Stimulated activated CD4-positive, alpha-beta T cell treated with anti-CD3 and anti-CD28 coated beads, TNF-alpha, amount 100 ng/mL, for 24 hours (primary cell): ENCODE measurements at places on chromosomes 7 and 10.

DNA sequence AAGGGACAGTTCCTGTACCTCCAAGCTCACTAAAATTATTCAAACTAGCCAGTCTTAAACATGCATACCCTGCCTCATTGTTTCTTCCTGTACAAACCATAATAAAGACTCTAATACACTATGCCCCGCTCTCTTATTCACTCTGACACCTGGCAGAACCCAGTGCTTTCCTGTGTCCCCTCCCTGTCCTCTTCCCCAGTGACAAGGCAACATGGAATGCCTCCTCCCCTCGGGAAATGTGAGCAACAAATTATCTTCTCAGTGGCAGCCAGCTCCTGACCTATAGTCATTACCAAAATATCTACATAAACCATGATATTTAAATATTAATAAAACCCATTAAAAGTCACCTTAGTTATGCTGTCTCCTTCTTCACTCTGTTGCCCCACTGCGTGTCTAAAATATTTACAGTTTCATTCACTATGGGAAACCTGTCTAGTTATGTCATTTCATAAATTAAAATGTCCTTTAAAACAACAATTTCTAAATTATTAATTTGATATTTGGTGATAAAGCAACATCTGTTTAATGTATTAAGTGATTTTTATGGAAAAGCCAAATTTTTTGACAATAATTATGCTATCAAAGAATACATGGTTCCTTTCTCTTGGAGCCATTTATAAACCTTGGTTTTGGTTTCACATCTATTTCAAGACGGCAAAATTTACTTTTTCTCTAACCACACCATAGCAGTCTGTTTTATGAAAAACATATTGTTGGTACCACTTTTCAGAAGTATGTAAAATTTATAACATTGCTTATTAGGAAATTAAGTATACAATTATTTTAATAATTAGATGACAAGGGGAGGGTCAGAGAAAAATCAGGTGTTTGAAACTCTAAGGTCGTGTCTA, 1355.2 kb downstream of the XPNPEP1 start:
- DNase-seq = no peak

DNA sequence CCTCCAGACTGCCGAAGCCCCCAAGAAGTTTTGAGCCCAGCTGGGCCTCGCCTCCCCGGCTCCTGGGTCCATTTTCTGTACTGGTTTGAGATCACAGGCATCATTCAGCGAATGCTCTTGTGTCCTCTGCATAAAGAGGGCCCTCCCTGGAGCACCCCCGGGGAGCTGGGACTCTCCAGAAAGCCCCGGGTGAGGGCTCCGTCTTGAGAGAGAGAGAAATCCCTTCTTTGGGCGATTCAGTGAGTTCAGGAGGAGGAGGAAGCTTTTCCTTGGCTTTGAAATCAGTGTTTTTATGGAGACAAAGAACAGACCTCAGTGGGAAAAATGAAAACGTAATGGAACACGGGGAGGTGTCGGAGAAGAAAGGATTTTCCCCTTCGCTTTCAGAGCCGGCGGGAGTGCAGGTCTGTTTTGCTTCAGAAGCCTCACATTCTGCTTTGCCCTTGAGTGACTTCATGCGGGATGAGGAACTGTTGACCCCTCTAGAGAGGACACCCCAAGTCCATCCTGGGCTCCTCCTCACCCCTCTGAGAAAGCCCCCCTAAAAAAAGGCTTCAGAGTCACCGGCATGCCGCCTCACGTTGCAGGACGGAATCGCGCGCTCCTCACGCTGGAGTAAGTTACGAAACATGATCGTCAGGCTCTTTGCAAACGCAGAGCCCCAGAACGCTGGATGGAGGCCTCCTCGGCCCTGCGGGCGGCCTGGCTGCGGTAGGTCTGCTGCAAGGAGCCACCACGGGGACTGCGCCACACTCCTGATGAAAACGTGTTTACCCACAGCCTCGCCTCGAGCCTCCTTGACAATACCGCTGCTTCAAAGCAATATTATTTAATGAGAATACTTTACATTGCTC, 8.5 kb upstream of the AP5Z1 start:
- DNase-seq = no peak

GRCh38 chr10:102195296-102195870, 30.7 kb upstream of the ELOVL3 start:
- no peak for DNase-seq

DNA sequence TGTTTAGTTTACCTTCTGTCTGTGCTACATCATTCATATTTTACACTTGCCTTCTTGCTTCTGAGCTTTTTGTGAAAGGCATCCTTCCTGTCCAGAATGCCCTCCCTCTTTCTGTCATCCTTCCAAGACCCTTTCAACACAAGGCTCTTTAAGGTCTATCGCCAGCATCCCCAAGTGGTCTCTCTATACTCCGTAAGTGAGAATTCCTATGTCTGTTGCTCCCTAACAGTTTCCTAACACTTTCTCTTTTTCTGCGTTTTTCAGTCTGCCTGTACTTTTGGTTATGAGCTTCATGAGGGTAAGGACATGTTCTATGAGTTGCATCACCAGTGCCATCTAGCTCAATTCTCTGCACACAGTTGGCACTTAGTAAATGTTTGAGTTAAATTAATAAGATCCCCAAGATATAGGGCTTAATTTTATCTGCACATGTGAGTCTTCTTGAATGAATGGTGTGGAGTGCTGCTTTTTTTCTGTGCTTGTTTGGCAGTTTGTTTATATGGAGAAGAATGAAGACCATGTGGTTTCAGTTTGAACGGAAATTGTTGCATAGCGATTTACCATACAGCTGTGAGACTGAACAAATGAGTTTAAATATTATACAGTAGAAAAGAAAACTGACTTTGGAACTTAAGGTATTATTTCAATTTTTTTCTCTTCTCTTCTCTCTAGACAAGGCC, 29.4 kb downstream of the RABGEF1 start:
- DNase-seq = no peak

DNA sequence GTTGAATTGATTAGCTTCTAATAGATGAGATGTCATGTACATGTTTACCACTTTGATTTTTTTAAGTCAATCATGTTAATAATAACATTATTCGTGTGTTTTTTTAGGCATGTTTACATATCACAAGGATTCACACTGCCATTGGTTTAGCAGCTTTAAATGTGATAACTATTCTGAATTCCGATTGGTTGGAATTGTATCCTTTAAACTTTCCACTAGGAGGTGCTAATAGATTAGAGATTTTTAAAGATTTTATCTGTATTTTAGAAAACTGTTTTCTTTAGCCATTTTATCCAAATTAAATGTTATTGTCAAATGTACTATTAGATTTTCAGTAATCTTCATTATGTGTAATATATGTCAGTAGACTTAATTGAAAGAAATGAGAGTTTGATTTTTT, 83.2 kb downstream of the HECTD2 start:
- DNase-seq = no peak

- no peak for DNase-seq
Measured at GRCh38 chr7:111006040-111006439, 84.9 kb upstream of the LRRN3 start.

DNA sequence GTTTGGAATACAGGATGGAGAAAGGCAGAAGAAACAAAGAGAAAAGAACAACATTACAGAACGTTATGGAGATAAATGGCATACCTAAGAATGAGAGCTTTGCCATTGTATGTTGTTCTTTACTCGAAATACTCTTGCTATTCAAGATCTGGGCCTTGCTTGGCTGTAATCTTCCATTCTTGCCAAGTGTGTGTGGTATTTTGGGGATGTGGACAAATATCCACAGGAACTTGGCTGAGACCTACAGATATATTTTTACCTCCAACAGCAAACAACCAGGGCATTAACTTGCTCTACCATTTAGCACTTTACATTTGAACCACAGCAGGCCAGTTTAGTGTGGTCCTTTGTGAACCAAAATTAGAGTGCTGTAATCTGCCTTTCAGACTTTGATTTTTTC, 76.3 kb downstream of the DKK1 start:
- no peak for DNase-seq

- DNase-seq = no peak
Measured at GRCh38 chr10:25843551-25844170, 90.4 kb upstream of the MYO3A start.

DNA sequence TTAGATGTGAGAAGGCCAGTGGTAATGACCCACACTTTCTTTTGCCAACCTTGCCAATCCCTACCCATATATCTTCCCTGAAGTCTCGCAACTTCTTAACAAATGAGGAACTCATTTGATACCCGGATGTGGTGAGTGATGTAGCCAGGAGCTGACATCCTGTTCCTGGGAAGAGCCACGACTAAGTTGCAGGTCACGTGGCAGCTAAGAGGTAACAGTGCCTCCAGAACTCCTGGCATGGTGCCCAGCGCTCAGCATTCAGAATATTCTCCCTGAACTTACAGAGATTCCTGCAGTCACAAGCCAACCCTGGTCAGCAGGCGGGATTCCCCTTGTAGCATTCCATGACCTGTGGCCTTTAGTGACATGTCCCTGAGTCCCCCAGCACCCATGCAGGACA, 282.5 kb downstream of the GALNT17 start:
- no peak for DNase-seq
